Natural killer cell (primary cell): ENCODE measurements at places on chromosomes 2 and 18. TPM values are rescaled to one million over a fixed set of nuclear protein-coding genes. Genes with fewer than 3 reads are reported as not detected.
A peak's percentile ranks its signal among the peaks of the same experiment; 100 is the strongest.

DNA sequence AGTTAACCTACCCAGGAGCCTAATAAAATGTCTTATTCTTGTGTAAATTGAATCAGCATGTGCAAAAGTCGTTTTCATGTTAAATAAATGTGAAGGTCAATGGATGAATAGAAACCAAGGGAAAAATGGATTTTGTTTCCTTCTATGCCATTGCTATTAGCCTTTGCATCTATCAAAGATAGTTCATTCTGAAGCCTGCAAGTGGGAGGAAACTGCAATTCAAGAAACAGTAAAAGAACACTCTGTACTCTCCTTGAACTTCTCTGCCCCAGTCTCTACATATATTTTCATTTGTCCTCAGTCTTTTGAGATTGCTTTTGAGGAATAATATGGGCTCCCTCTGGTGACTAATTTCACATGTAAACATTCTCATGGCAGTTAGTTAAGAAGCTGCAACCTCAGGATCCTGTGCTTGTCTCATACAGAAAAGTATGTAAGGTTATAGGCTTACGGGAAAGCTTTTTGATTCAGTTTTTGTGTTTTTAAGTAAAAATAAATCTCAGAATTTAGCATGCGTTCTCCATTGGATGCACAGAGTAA lies 1590.0 kb upstream of the LRRTM1 start:
- no peak for DNase-seq

The ITGA4 gene
- total RNA-seq: 178 TPM

The COLEC12 gene
- not detected for total RNA-seq

DNA sequence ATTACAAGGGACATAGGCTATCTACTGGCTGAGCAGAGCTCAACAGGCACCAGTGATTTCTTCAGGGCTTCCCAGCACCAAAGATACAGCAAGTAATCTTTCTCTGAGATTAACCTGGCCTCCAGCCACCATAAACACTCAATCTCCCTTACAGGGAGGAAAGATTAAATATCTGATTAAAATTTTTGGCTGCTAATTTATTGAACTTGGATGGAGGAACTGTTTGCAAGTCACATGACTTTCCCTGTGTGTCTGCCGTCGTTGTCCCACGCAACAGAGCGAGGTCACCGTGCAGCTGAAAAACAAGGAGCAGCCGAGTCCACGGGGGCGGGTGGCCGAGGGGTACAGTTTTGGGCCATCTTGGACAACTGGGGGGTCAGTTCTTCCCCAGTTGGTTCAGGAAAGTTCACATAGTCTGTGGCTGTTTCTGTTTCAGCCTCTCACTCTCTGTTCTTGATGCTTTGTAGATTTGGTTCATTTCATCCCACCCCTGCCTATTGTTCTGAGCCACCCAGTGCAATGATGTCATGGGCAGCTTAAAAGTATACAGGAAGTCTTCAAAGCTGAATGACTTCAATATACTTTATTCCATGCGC lies 186.8 kb upstream of the CTAGE1 start:
- DNase-seq: no peak

GRCh38 chr2:225006730-225007129 lies 35.5 kb downstream of the DOCK10 start:
- no peak for DNase-seq

The REG1A gene
- total RNA-seq: not detected

- DNase-seq: no peak
These were observed 20.5 kb downstream of the NR4A2 start for GRCh38 chr2:156311976-156312375.

DNA sequence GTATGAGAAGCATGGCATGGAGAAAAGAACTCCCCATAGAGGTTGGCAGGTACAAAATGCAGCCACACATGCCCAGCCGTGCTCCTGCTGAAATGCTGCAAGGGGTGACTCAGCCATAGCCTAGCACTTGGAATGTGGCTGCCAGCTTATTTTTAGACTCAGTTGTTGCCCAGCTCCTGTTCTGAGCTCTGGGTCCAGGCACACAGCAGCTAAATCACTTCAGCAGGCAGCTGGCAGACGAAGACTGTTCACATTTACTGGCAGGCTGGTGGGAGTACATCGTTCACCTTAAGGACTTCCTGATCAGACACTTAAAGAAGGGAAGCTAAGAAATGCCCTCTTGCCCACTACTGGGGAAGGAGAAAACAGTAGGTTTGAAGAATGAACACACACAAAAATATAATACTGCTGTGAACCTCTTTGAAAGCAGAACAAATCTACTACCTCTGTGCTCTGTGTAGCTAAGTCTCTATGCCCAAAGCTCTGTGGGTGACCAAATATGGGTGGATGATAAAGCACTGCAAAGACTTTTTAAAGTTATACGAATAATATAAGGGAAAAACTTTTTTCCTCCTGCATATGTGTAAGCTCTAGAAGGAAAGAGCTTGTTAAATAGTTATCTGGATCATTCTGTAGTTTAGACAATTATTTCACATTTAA lies 146.1 kb downstream of the LNPK start:
- no peak for DNase-seq

The VWA3B gene
- not detected for total RNA-seq

DNA sequence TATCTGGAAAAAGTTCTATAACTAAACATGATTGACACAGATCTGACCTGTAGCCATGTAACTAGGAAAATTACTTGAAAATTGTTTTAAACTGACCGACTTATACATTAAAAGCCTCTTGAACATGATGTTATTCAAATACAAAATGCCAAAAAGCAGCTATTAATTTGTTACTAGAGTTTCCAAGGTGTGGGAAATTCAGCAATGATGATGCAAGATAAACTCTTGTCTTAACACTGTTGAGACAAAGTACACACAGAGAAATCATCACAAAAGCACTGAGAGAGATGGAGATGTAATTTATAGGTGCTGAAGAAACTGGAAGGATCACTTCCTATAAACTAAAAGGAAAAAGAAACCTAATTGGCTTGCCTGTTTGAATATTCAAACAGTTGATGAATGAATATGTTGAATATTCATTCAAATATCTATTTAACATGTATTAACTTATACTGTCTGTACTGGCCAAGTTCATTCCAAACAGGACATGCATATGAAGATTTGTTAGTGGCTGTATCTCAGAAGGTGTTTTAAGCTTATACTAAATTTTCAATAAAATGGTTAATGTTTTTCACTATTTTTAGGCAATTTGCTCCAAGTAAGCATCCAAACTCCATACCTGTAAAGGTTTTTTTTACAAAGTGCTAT lies 34.6 kb upstream of the WDR75 start:
- DNase-seq: no peak

DNA sequence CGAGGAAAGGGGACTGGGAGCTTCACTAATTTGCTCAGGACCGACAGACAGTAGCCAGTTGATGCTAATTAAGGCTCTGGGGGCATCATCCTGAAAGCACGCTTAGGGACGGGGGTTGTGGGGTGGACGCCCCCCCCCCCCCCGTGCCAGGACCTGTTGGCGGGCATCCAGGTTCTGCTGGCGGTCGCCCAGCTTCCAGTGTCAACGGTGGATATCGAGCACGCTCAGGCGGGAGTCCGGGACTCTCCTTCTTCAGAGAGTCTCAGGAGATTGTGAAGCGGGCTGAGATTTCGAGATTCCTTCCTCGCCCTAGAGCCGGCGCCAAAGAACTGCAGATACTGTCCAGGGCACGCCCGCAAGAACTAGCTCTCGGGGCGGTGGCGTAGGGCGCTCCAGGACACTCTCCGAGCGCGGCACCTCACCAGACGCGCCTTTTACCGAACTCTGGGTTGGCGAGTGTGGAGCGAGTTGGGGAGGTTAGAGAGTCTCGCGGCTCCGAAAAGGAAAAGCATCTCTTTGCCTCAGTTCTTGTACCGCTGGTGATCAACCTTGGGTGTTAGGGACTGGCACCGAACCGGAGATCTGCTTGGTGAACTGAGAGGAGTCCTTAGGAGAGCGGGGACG lies 5.6 kb downstream of the RAX start:
- DNase-seq: no peak

The CCDC138 gene
- 3.8 TPM for total RNA-seq

The NEDD4L gene
- 15.3 TPM for total RNA-seq

DNA sequence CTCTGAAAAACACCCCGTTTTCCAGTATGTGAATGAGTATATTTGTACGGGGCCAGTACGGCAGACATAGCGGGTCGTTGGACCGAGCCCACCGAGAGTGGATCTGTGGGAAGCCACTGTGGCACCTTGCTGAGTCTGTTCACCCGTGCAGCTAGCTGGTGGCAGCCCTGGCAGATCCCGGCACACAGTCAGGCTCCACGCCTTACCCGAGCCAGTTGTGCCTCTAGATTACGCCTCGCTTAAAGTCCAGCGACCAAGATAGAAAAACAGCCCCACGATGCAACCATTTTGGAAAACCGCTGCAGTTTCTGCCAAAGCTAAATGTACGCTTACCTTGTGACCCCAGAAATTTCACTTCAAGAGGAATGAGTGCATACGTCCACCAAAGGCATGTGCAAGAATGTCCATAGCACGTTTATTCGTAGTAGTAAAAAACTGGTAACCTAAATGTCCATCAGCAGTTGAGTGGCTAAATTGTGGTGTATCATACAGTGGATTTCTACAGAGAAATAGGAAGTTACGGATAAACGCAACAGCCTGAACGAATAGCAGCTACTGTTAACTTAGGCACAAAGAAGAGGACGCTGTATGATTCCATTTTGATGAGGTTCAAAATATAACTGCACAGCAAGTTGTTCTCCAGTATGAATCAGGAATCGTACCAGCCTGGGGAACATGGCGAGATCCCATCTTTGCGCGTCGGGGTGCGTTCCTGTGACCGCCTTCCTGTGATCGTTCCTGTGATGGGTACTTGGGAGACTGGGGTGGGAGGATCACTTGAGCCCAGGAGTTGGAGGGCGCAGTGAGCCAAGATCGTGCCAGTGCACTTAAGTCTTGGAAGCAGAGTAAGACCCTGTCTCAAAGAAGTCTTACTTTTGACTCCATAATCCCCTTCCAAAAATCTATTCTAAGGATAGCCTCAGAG lies 688 bp upstream of the WDR33 start:
- DNase-seq: no peak

DNA sequence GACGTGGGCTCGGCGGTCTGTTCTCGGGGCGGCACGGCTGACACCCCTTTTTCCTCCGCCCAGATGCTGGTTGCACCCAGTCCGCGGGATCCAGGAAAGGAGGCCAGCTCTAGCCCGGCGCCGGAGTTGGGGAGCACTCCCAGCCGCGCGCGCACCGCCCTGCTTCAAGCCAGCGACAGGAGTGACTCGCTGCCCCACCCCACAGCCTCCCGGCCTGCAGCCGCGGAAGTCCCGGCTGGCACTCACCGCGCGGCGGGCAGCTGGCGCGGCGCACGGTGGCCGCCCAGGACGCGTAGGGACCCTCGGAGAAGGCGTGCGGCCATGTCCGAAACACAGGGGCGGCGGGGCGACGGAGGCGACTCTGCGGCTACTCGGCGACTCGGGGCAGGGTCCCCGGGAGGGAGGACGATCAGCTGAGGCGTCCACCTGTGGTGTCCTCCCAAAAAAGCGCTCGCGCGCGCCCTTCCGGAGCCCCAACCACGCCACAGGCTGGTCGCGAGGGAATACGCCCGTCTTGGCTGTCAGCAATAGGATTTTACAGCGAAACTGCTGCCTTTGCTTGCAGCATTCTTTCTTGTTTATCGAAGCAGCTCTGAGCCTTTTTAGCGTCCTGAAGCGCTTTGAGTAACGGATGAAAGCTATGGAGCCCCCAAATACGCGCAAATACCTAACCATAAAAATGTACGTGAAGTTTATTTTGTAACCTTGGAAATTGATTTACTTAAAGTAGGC lies at the start of gene ACADL:
Gene ACADL (minus strand): TSS at position 507 of the 732 bp plus-strand sequence. CDS start 184 bp downstream, at position 323.
- DNase-seq: no peak

The TWSG1 gene
- total RNA-seq: 7.3 TPM

GRCh38 chr2:224937887-224938286 lies 104.4 kb downstream of the DOCK10 start:
- peak; percentile 29 for DNase-seq

- DNase-seq: no peak
These were observed 266.6 kb downstream of the ETAA1 start for GRCh38 chr2:67663776-67664175.

The ZNF532 gene
- total RNA-seq: 28.5 TPM

GRCh38 chr2:54520687-54521086 lies 64.6 kb downstream of the SPTBN1 start:
- DNase-seq: no peak

The IL1A gene
- total RNA-seq: not detected

- no peak for DNase-seq
These were observed 69.9 kb downstream of the TMEM247 start for GRCh38 chr2:46549166-46549844.

GRCh38 chr2:174648896-174649295 lies 51.3 kb upstream of the WIPF1 start:
- DNase-seq: no peak

DNA sequence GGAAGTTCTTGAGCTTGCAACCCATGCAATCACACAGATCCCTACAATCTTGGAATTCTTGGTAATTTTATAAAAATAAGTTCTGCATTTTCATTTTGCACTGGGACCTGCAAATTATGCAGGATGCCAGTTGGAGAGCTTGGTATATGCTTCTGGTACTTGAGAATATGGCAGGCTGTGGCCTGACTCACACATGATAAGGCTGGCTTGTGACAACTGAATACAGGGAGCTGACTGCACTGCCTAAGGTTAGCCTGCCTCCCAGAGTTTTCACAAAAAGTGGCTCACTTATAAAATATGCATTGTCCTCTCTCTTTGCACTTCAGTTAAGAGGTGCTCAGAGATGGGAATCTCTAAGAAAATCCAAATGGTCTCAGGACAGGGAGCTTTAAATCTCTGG lies 265.5 kb upstream of the KCNJ3 start:
- DNase-seq: no peak

The MAP3K19 gene
- total RNA-seq: not detected

DNA sequence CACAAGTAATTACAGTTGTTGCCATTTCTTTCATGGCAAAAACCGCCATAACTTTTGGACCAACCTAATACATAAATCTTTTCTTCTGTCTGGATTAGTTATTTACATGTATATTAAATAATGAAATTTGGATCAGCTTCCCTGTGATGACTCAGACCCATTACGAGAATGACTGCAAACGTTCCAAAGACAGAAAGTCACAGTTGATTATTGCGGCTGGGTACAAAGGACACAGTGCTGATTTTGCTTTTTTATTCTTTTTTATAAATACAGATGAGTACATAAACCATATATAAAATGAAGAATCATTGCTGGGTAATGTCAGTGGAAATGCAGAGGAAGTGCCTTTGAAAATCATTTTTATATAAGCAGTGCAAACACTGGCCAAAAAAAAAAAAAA lies 126.2 kb downstream of the TWIST2 start:
- no peak for DNase-seq

The FBLN7 gene
- total RNA-seq: 0.25 TPM
